ENCODE measurements at places on chromosomes 3 and 15. TPM values are rescaled to one million over a fixed set of nuclear protein-coding genes. Genes with fewer than 3 reads are reported as not detected.

DMXL2 gene
- 11.2 TPM for polyA plus RNA-seq

MRPL3 gene
- 248 TPM for polyA plus RNA-seq

OSTN gene
- not detected for polyA plus RNA-seq

PTH1R gene
- polyA plus RNA-seq, result not detected

RBM6 gene
- 62.1 TPM for polyA plus RNA-seq

TMEM87A gene
- 35.5 TPM for polyA plus RNA-seq

EIF2B5 gene
- 79.2 TPM for polyA plus RNA-seq

ACTRT3 gene
- polyA plus RNA-seq, result 0.24 TPM

OR5H1 gene
- not detected for polyA plus RNA-seq

AMT gene
- polyA plus RNA-seq, result 0.81 TPM

TEX9 gene
- 59.1 TPM for polyA plus RNA-seq

ARGFX gene
- not detected for polyA plus RNA-seq

SLC9C1 gene
- not detected for polyA plus RNA-seq

PLCB2 gene
- polyA plus RNA-seq, result 8.0 TPM

LRRC2 gene
- not detected for polyA plus RNA-seq
